Stimulated activated CD8-positive, alpha-beta memory T cell treated with anti-CD3 and anti-CD28 coated beads, Interleukin-4, amount 100 ng/mL, for 4 hours (primary cell): ENCODE measurements at places on chromosomes 5 and 9.

GRCh38 chr5:127256886-127257597, 33.6 kb upstream of the MEGF10 start:
- DNase-seq: no peak

- no peak for DNase-seq
Measured at GRCh38 chr9:104556830-104557634, 11.9 kb upstream of the OR13C8 start.

DNA sequence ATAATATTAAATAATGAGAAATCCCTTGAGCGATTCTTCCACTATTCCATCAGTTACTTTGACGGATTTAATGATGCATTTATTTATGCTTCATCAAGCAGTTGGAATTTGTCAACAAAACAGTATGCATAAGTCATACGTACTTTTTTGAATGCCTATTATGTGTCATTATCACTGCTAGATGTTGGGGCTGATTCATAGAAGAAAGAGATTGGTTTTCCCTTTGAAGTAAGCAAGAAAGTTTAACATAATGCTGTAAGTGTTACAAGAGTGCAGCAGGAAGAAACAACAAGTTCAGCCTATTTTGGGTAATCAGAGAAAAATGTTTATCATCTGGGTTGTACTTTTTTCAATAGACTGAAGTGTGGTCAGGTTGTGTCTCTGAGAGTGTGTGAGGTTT, 121.2 kb upstream of the RANBP3L start:
- no peak for DNase-seq

- no peak for DNase-seq
Measured at GRCh38 chr9:130606887-130607600, 27.7 kb downstream of the FUBP3 start.

GRCh38 chr9:114423181-114423580, 35.4 kb upstream of the AKNA start:
- DNase-seq: no peak

DNA sequence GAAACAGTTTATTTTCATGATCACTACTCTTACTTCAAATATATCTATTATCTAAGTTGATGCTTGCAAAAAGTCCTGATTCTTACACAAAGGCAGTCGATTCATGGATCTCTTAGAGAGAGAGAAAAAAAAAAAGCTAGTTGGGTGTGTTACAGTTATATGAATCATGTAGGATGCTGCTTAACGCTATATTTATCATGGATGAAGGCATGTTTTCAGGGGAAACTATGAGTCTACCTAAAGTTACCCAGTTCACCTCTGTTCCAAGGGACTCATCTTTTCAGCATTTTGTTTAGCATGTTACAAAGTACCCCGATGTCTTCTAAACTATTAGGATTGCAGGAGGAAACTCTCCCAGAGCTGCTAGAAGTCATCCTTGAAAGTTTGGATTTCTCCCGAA, 13.5 kb downstream of the TMC1 start:
- no peak for DNase-seq

- DNase-seq: no peak
Measured at GRCh38 chr5:37696190-37697021, 143.4 kb downstream of the GDNF start.

DNA sequence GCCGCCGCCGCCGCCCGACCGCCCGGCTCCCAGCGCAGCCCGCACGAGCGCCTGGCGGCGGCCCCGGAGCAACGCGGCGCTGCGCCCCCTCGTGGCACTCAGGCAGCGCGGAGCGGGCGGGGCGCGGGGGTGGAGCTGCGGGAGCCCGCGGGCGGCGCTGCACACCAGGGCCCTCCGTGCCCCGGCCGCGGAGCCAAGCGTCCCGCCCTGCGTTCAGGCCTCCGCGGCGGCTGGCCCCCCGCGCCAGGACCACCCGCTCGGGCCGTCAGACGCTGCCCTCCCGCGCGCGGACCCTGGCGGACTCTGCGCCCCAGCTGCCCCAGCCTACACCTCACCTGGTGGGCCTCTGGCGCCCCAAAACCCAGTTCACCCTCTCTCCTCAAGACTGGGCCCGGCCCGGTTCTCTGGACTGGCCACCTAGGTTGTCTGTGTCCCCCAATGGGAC, at the start of gene RASGEF1C:
RASGEF1C (minus strand) TSS at position 75 of the 445 bp plus-strand sequence. CDS start 71,159 bp downstream, outside the sequence.
- no peak for DNase-seq

DNA sequence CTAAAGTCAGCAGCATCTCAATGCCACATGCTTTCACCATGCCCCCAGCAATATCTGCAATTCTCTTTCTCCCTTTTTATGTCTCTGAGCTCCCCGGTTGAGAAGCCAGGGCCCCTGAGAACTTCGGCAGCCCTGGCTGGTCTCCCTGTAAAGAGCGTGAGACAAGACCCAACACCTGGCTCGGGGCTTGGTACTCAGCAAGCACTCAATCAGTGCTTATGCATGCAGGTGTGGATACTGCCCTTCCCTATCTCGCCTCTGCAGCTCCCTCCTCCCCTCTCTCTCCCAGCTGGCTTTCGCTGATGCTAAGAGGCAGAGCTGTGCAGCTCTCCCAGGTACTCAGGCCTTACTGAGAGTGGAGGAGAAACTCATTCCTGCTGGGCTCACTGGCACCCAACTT, 41.7 kb upstream of the AKNA start:
- DNase-seq: no peak

DNA sequence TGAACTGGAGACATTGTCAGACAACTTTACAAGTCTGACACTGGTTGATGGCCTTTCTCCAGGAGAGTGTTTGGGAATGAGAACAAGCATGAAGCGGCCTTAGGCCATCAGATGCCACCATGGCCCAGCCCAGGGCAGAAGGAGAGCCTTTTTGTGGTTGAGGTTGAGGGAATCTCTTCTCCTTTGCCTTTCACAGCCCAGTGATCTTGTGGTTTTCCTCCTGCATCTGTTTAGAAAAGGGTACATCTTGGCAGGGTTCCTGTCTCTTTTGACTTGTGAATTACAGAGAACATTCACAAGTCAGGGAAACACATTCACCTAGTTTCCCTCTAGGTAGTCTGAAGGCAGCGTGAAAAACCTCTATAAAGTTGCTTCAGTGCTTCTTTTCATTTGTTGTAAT, 27.5 kb downstream of the DMRT2 start:
- DNase-seq: no peak

- no peak for DNase-seq
Measured at GRCh38 chr5:90866915-90867731, 308.5 kb downstream of the ADGRV1 start.

GRCh38 chr9:130962418-130963316, 23.6 kb upstream of the FIBCD1 start:
- DNase-seq: no peak

- DNase-seq: no peak
Measured at GRCh38 chr5:135667673-135668072, 88.9 kb upstream of the CXCL14 start.

DNA sequence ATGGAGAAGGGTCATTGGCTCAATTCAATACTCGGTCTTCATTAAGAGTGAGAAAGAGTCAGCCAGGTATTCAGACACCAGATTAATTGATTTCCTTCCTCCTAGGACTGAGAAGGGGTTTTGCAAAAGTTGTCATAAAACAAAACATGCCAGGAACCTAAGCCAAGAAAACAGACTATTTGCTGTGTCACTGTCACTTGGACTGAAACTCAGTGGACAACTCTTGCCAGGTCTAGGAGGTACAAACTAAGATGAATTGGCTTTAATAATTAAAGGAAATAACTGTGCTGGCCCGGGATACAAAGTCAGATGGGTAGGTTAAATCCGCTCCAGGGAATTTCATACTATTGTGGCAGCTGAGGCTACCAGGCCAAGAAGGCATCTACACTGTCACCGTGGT, 71.1 kb upstream of the TBC1D9B start:
- no peak for DNase-seq

- no peak for DNase-seq
Measured at GRCh38 chr5:57447658-57448057, 35.0 kb downstream of the ACTBL2 start.

GRCh38 chr9:106025453-106025852, 331.1 kb downstream of the TMEM38B start:
- DNase-seq: no peak

- no peak for DNase-seq
Measured at GRCh38 chr9:130933114-130934046, 5.7 kb downstream of the FIBCD1 start.

GRCh38 chr5:43515678-43516048, 715 bp upstream of the C5orf34 start:
- no peak for DNase-seq

DNA sequence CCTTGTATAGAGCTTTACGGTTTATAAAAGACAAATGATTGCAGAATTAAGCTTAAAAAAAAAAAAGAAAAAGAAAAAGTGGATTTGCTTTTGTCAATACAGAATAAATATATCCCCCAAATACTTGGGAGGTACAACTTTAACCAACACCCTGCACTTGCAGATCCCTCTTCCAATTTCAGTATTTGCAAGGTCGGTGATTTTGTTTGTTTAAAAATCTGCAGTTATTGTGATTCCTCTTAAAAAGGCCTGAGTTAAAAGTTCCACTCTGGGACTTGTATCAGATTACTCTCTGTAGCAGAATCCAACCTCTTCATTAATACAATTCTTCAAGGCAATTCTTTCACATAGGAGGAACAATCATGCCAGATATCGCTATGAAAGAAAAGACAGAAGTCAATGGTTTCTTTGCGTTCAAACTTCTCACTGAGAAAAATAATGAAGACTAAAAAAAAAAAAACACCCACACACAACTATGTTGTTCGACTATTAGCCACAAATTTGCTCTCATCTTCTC, 400.9 kb downstream of the EBF1 start:
- DNase-seq: no peak

- DNase-seq: no peak
Measured at GRCh38 chr9:132032238-132032950, 47.3 kb downstream of the MED27 start.

DNA sequence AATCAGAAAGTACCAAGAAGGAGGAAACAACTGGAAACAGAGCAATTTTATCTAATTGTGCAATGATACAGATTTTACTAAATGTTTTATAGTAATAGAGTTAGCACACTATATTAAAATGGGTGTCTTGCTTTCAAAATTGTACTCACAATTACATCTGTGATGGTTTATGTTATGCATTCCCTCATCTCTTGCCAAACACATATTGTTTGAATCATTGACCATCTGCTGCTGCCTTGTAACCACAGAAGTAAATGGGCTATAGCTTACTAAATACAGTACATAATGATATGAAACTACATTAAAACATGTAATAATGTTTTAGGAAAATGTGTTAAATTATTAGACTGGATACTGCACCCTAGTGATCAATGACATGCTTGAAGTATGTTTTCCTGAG, 158.1 kb downstream of the SLC25A46 start:
- DNase-seq: no peak

DNA sequence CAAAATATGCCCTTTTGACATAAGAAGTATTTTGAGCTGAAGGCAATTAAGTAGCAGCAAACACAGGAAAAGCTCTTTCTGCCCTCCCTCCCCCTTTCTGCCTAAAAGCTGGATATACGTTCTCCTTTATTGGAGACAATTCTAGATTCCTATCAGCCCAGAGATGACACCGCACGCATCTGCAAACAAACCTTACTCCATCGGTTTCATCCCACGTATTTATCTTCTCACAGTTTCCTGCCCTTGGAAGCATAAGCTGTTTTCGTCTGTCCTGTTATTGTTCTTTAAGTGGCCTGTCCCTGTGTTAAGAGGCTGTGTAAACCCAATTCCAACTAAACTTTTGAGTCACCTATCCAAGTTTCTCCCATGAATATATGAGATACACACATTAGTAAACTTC, 11.8 kb downstream of the TBC1D9B start:
- no peak for DNase-seq

- DNase-seq: no peak
Measured at GRCh38 chr9:16206518-16206917, 653.7 kb downstream of the CCDC171 start.

DNA sequence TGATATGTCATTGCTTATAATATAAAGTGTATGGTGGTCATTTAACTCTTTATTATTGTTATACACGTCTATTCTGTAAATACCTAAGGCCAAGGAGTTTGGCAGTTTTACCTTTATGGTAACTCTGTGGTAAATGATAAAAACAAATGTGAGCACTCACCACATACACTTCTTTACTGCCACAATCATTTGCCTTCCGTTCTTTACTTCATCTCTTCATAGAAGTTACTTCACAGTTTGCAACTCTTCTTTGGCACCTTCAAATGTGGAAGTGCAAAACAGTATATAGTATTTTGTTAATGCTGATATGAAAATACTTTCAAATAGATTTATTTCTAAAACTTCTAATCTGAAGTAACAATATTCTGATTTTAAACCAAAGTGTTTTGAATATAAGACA, 4.4 kb upstream of the MEF2C start:
- DNase-seq: no peak

GRCh38 chr5:175261037-175261436, 182.9 kb downstream of the DRD1 start:
- DNase-seq: no peak

DNA sequence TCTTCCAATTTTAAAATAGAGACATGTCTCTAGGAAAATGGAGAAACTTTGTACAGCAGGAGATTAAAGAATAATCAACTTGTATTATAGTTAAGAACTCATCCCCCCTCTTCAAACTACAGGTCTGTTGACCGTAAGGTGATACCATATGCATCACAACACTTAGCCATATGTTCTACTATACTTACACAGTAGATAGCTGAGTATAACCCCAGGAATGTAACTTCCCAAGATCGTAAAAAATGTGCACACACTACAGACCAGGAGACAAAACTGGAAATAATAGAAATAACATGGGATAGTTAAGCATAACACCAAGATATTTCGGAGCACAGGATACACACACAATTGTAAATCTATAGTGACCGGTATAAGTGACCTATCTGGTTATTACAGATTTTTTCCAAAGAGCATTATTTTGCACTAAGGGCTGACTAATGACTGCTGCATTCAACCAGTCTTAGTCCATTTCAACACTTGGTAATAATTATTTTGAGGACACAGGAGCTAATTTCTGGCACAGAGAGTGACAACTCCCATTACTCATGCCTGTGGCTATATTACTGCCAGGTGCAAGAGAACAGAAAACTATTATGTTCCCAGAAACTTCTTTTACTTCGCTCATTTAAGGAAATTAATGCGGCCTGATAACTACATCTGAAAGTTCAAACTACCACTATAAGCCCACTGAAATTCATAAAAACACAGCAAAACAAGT, 15.4 kb upstream of the ZNF622 start:
- no peak for DNase-seq

DNA sequence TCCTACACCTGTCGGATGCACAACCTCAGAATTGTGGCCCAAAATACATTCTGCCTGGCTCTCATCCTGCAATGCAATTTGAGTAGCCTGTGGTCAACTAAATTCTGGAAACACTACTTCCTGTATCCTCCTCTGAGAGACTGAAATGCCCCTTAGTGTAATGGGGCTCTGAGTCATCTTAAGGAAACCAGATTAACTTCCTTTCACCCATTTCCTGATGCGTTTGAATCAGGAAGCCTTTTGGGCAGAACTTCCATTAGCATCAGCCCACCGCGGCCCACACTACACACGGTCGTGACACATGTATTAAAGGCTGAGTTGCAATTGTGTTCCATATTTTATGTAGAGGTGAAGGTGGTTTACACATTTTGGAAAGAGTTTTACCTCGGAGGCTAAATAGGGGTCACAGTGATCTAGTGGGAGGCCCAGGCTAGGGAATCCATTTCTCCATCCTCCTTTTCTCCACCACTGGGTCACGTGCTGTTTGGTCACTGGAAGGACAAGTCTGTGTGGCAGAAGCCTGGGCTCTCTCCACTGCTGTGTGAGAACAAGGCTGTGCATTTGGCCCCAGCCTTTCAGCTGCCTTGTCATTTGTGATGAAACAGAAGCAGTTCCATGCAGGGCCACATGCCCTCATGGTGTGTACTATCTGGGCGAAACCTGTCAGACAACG, 55.9 kb downstream of the DAP start:
- DNase-seq: no peak

- DNase-seq: no peak
Measured at GRCh38 chr9:128683340-128684064, 5.5 kb upstream of the SET start.
